Cardiac muscle cell (in vitro differentiated cells and primary cell): ENCODE measurements at places on chromosomes 11 and 22. TPM values are rescaled to one million over a fixed set of nuclear protein-coding genes. Genes with fewer than 3 reads are reported as not detected.

DNA sequence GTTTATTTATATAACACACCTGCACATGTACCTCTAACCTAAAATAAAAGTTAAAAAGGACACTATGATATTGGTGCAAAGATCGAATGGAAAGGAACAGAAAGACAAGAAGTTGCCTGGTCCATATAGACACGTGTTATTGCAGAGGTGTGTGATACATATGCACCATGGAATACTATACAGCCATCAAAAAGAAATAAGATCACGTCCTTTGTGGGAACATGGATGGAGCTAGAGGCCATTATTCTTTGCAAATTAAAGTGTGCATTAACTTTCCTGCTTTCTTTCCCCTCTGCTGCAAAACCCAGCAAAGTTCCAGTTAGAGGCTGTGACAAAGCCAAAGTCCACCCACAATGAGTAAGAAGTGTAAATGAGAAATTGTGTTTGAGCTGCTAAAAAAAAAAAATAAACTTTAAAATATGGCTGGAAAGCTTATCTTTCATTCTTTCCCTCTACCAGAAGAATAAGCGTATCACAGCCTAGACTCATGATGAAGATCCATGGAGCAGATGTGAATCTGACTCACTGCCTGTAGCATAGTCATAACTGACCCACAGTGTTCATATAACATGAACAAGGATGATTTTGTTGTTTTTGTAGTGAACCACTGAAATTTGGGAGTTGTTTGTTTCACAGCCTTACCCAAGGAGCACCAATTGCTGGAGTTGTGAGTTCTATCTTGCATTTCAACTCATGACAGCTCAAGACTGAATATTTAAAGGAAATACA lies 9.6 kb downstream of the OR52K1 start:
- DNase-seq, result no peak

The OPCML gene
- total RNA-seq, result 0.51 and 0.85 TPM in 2 replicates

The AIFM3 gene
- 2.0 and 4.8 TPM in 2 replicates for total RNA-seq

GRCh38 chr11:83720675-83721074 lies 434.5 kb upstream of the CCDC90B start:
- no peak for DNase-seq

- DNase-seq, result no peak
Observed at GRCh38 chr22:50190941-50191741, 5.4 kb downstream of the TRABD start.
